M059J (cell line): ENCODE measurements at places on chromosomes 4 and X.
A peak's percentile ranks its signal among the peaks of the same experiment; 100 is the strongest.

- DNase-seq: peak; percentile 65
Observed at GRCh38 chrX:109890910-109891502, 111.9 kb upstream of the TMEM164 start.

DNA sequence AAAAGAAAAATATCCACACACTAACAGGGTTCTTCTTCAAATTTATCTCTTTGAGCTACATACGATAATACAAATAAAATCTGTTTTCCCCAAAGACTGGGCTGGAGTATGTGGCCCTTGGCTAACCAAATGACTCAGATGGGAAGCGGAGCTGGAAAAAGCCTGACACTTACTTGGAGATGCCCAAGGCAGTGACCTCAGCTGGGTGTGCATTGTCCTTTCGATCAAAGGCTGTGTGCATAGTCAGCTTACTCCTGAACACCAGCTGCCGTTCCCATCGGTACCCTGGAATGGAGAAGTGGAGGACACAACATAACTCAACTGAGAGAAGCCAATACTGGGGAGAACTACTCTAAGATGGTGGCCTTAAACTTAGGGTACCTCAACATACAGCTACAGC lies 95.1 kb downstream of the CDS1 start:
- DNase-seq: no peak

- DNase-seq: no peak
Observed at GRCh38 chr4:159169404-159170302, 66.8 kb downstream of the RAPGEF2 start.

DNA sequence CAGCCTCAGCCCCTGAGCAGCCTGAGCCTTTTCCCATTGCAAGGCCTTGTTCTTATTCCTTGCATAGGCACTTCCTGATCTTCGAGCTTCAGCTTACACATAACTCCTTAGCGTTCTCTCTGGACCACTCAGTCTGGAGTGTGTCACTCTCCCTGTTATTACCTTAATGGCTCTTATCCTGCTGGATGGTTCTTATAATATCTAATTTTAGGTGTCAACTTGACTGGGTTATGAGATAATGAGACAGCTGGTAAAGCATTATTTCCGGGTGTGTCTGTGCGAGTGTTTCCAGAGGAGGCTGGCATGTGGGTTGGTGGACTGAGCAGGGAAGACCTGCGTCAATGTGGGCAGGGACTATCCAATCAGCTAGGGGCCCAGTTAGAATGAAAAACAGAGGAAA lies 75.7 kb downstream of the HAUS3 start:
- no peak for DNase-seq

DNA sequence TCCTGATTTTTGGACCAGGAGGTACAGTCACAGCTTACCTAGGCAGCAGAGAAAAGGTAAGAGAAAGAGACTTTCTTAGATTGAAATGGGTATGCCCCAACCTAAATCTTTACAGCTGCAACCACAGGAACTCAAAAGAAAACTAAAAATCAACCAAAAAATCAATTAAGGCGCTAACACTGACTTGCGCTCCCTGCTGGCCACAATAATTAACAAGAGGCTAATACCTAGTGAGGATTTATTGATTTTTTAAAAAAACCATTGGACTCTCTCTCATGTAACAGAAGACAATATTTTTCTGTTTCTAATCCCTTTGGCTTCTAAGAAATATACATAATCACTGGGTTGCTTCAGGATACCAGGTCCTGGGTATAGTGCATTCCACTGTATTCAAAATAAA lies 153.9 kb upstream of the TENM3 start:
- DNase-seq: no peak

- peak; percentile 63 for DNase-seq
Observed at GRCh38 chr4:47642985-47643760, 158.1 kb downstream of the ATP10D start.

DNA sequence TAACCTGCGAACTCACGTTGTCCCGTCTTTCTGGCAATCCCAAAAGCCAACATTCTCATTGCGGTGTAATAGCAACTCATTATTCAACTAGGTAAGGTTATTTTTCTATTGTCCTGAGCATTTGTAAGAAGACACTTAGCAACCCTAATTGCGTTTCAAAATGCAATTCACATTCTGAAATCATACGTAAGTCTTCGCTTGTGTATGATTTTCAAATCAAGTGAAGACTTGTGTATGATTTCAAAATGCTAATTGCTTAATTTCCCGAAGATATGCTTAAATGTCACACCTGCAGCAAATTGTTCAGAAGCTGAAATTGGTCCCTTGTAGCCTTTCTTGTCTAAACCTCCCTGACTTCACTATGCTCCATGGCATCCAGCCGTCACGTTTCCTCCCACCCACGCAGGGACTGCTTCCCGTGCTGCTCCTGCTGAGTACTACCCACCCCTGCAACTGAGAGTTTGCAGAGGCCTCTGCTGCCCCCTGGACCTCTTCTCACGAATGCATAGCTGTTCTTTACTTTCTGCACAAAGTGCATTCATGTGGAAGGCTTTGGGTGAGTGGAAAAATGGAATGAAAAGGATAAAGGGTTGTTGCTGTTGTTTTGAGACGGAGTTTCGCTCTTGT lies 40.8 kb upstream of the CLDN24 start:
- no peak for DNase-seq

GRCh38 chrX:71164071-71164470 lies 19.4 kb downstream of the NLGN3 start:
- DNase-seq: peak; percentile 25

DNA sequence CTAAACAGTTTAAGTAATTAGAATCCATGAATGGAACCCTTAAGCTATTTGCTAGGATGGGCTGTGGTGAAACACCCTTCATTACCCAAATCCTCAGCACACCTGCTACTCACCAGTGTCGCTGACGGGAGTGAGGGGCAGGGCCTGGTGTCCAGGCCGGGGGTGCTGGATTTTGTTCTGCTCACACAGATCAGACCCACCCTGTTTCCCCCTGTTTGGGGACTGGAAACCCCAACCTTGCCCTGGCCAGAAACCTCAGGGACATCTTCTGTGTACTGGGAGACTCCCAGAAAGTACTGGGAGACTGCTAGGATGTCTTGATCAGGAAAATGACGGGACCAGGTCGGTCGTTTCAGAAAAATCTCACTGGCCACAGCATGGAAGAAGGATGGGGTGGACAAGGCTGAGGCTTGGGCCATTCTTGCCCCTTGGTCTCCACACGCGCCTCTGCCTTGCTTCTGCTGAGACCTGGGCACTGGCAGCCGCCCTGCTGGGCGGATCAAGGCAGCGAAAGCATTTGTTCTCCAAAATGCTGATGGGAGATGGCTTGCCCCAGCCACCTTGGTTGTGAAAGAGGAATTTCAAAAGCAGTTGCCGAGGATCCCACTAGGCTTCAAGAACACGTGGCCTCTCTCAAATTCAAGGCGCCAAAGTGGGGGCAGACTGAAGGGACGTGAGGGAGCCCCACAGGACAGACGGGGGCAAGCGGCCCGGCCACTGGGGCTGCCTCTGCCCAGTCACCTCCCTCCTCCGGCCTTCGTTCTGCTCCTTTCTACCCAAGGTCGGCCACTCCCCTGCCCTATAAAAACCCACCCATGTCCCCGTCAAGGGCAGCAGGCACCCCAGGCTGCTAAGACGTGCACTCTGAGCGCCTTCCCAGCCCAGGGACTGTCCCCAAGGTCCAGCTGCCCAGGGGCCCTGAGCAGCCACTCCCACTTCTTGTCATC lies 23.5 kb upstream of the PDE6B start:
- DNase-seq: no peak

DNA sequence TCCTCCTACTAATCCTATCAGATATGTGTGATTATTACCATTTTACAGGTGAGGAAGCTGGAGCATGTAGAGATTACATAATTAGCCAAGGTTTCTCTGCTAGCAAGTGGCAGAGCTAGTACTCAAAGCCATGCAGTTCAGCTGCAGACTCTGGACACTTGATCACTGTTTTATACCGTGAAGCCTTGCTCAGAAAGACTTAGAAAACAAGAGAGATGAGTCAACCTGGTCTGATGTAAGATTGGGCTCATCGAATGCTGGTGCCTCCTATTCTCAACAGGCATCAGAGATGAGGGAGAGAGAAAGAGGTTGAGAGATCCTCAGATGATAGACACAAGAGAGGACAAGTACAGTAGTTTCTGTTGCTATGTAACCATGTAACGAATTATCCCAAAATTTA lies 19.0 kb upstream of the PDE5A start:
- no peak for DNase-seq

DNA sequence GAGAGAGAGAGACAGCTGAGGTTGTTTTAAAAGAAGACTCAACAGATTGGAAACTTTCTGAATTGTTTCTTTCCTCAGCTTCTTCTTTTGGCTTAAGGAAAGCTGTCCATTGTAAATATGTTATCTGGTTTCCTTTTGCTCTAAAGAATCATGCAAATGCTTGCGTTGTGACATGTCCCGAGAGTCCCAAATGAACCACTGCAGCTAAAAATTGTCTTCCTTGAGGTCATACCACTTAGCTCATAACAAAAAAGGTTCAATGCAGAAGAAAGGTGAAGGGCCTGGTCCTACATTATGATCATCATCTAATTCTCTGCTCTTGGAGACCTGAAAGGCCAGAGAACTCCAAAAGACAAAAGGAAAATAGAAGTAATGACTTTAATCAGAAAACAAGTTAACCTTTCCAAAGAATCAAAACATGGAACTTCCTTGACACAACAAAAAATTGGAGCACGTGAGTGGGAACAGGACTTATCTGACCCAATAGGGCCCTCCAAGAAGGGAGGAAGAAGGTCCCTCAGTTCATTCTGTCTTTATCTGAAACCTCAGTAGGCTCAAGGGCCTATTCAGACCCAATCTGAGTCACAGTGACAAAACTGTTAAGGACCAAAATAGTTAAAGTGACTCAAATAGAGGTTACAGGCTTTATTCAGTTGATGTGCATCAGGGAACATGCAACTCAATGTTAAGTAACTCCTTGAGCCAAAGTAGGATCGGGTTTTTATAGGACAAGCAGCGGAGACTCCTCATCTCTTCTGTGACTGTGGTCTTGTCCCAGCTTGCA lies 14.7 kb upstream of the VSIG1 start:
- DNase-seq: no peak

GRCh38 chr4:173370130-173370476 lies 651 bp upstream of the SAP30 start:
- no peak for DNase-seq

- no peak for DNase-seq
Observed at GRCh38 chr4:39255871-39256270, 73.5 kb downstream of the WDR19 start.

DNA sequence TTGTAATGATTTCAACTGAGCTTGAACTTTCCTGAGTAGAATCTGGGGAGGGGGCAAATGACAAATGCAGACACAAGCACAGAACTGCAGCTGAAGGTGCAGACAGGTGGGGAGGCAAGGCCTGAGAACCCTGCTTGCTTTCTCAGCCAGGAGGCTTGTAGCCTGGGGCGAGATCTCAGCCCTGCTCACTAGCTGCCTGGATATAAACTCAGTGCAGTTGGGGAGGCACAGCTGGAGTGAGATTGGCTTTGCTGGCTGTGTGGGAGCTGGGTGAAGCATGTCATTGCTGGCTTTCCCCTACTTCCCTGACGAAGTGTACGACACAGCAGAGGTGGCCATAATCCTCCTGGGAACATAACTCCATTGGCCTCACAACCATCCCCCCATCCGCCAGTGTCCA lies 55.5 kb upstream of the NEXMIF start:
- no peak for DNase-seq
